ENCODE measurements at places on chromosomes 6 and 20. TPM values are rescaled to one million over a fixed set of nuclear protein-coding genes. Genes with fewer than 3 reads are reported as not detected.

- DNase-seq, result no peak
These were observed 433.8 kb upstream of the NRSN1 start for GRCh38 chr6:23692184-23692583.

GRCh38 chr20:61055180-61056010 is 196.7 kb upstream of the CDH4 start:
- no peak for DNase-seq

Gene TOX2
- 1.1 TPM for polyA plus RNA-seq

- no peak for DNase-seq
These were observed 31.4 kb upstream of the ID1 start for GRCh38 chr20:31573555-31574321.

Gene ENPP5
- polyA plus RNA-seq, result 1.7 TPM

DNA sequence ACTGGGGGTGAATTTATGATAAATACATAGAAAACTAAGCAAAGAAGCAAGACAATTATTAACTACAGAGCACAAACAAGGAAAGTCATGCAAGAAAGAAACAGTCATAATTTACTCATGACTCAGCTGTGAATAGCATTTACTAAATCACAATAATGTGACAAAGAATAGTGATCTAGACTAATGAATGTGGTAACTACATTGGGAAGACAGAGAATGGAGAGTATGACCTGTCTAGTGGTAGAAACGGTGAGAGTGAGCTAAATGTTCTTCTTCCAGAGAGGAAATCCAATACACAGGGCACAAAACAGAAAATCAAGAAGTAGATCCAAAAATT is 153.5 kb upstream of the DST start:
- no peak for DNase-seq

DNA sequence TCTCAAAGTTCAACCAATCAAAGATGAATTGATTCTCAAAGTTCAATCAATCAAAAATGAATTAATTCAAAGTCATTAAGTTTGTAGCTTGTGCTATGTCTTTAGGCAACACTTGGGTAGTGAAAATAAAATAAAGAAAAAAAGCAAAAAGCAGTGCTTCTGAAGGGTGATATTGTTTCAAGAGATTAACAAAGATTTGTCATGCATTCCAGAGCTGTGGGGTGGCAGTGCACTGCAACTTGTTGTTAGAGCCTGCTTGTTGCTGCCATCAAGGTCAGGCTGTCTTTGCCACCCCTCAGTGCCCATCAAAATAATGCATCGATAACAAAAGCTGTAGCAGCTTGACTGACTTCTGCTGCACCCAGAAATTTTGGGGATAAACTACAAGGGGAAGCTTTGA is 128.6 kb downstream of the RNF144B start:
- DNase-seq, result no peak

- no peak for DNase-seq
These were observed 46.0 kb downstream of the AFDN start for GRCh38 chr6:167872538-167873210.

GRCh38 chr6:164085091-164086075 is 670.9 kb downstream of the QKI start:
- DNase-seq, result peak; percentile 92

- DNase-seq, result no peak
These were observed 63.2 kb downstream of the BANF2 start for GRCh38 chr20:17762873-17763557.
